Smooth muscle cell of the coronary artery (primary cell): ENCODE measurements at places on chromosomes 1 and 21. TPM values are rescaled to one million over a fixed set of nuclear protein-coding genes. Genes with fewer than 3 reads are reported as not detected.

UBXN10 gene
- total RNA-seq: under 0.01 TPM in 2 replicates

EGLN1 gene
- 41.9 and 51.8 TPM in 2 replicates for total RNA-seq

GSTM1 gene
- 6.1 and 8.8 TPM in 2 replicates for total RNA-seq

OLFM3 gene
- total RNA-seq: not detected in 2 replicates

ZFYVE9 gene
- total RNA-seq: 19.9 and 31.2 TPM in 2 replicates

KCNH1 gene
- total RNA-seq: 0.12 TPM in 1 of 2 replicates, not detected in the other

OR2T11 gene
- not detected in 2 replicates for total RNA-seq

CD5L gene
- total RNA-seq: not detected in 2 replicates

CIART gene
- 2.9 and 4.2 TPM in 2 replicates for total RNA-seq

MLLT11 gene
- total RNA-seq: 0.59 and 7.9 TPM in 2 replicates

DIP2A gene
- total RNA-seq: 17.0 and 23.6 TPM in 2 replicates

TGFB2 gene
- total RNA-seq: 15.2 and 85.8 TPM in 2 replicates

GJA9 gene
- 0.12 TPM in 1 of 2 replicates, not detected in the other for total RNA-seq

C1orf87 gene
- not detected in 2 replicates for total RNA-seq

MOV10 gene
- 29.5 and 36.6 TPM in 2 replicates for total RNA-seq

RGS4 gene
- total RNA-seq: 31.8 and 648 TPM in 2 replicates

TFAP2E gene
- total RNA-seq: 0.08 TPM in 1 of 2 replicates, not detected in the other

OR2T33 gene
- total RNA-seq: not detected in 2 replicates

LYPD8 gene
- 0.30 and 0.35 TPM in 2 replicates for total RNA-seq

CAMK1G gene
- total RNA-seq: under 0.01 and 0.38 TPM in 2 replicates

SPTA1 gene
- total RNA-seq: 0.12 TPM in 1 of 2 replicates, not detected in the other

NR1I3 gene
- total RNA-seq: not detected in 2 replicates

RHCE gene
- 0.94 and 1.1 TPM in 2 replicates for total RNA-seq

PFKL gene
- total RNA-seq: 224 and 530 TPM in 2 replicates

C1orf141 gene
- total RNA-seq: not detected in 2 replicates

RGL1 gene
- total RNA-seq: 20.1 and 25.3 TPM in 2 replicates

RLF gene
- total RNA-seq: 17.0 and 20.8 TPM in 2 replicates

DIO1 gene
- not detected in 2 replicates for total RNA-seq

KIF17 gene
- total RNA-seq: 0.23 and 0.82 TPM in 2 replicates

KPRP gene
- total RNA-seq: not detected in 2 replicates

OR2G6 gene
- total RNA-seq: not detected in 2 replicates

KIAA0040 gene
- 0.47 and 2.5 TPM in 2 replicates for total RNA-seq

UBE2U gene
- not detected in 2 replicates for total RNA-seq

HPDL gene
- total RNA-seq: 0.12 and 1.1 TPM in 2 replicates
